Stimulated activated CD4-positive, alpha-beta T cell treated with anti-CD3 and anti-CD28 coated beads, Interleukin-4, amount 100 ng/mL, for 4 hours (primary cell): ENCODE measurements at places on chromosomes 11 and 22.

DNA sequence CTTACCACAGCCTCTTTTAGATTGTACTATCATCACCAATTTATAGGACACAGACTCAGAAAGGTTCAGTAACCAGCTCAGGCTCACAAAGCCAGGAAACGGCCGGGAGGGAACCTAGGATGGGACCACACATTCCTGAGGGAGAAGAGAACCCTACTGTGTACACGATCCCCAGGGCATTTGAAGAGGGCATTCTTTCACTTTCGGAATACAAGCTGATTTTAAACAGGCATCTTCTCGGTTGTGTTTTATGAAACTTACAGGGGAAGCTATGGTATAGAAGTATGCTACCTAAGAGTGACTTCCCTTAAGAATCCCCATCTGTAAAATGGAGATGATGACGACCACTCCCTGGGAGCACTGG lies 19.0 kb downstream of the SMCO4 start:
- no peak for DNase-seq

DNA sequence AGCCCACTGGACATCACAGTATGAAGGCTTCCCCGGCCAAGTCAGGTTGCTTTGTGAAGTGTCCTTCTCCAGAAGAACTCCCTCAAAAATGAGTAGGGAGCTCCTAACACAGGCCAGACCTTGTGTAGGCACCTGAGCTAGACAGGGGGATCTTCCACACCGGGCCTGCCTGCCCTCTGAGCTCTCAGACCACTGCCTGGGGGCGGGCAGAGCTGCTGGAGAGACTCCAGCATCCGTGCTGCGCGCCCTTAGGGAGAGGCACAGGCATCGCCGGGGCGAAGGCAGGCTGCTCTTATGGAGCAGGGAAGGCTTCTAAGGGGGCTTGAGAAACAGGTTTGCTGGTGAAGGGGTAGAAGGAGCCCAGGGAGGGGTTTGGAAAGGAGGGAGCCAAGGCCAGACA lies 4.4 kb downstream of the KCNJ5 start:
- no peak for DNase-seq

DNA sequence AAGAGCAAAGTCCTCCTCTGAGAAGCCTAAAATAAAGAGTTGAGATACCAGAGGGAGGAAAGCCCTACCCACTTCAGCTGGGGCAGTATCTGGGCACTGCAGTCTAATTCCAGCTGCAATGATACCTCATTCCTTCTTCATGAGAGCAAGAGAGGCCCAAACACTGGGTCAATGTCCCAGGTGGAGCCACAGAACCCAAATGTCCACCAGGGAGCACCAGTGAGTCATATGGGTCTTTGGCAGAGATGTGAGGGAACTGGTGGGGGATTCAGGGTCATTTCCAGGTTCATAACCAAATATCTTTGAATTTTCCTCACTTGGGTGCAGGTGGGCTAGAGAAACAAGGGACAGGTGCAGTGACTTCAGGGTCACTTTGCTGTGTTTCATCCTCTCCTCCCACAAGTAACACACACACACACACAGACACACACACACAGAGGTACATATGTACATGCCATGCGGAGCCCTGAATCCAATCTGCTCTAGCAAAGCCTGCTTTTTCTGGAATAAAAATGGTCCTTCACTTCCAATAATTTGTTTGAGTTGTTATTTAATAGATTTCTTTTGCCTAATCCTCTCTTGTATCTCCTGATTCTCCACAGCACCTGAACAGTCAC lies 585.4 kb downstream of the SOX6 start:
- DNase-seq = peak; percentile 5

DNA sequence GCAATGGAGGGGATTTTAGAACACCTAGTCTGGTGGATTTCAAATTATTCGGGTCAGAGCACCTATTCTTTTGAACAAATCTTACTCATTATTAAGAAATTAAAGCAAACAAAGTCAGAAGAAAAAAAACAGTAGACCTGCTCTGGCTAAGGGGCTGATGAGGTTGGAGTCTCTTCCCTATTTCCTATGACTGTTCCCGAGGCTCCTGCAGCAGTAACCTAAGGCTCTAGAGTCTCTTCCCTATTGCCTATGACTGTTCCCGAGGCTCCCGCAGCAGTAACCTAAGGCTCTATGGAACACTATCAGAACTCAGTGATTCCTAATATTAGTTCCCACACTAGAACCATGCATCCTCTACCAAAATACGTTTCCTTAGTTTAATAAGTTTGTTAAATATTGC lies 607.9 kb downstream of the NTM start:
- DNase-seq = no peak

GRCh38 chr22:25478528-25478927 lies 85.9 kb upstream of the GRK3 start:
- DNase-seq = no peak

GRCh38 chr11:554428-555226 lies 5.9 kb downstream of the LMNTD2 start:
- peak; percentile 77 for DNase-seq

DNA sequence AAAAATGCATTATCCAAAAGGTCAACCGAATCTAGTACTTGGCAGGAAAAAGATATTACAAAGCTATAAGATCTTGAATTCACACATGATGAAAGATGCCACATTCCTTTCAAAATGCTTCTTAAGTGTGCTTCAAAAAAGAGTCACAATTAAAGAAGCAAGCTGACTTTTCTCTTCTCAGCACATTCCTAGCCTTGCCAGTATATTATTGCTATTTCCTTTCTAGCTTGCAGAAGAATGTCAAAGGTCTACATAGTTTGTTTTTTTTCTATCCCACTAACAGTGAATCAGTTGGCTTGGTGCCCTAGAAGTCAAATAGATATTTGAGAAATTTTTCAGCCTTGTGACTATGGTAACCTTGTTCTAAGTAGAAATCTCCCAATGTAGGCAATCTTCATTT lies 56.8 kb downstream of the GUCY1A2 start:
- DNase-seq = no peak

- no peak for DNase-seq
These were observed 2.2 kb downstream of the POU2AF3 start for GRCh38 chr11:111300569-111300968.

DNA sequence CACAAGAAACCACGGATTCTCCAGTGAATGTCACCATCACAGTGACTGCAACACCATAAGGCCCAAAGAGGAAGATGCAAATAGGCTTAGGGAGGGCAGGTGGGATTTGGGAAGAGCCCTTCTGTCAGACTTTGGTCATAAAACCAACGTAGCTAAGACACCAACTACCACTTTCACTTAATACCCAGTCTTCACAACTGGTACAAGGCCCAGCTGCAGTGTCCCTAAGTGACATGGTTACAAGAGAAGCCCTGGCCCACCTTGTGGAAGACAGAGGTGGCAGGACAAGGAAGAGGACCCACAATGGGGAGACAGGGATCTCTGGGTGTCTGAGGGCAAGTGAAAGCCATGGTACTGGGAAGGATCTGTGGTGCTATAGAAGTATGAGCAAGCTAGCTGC lies 10.0 kb downstream of the VSIG10L2 start:
- no peak for DNase-seq

- DNase-seq = peak; percentile 53
These were observed 9.8 kb upstream of the FAM111B start for GRCh38 chr11:59097113-59097708.

GRCh38 chr11:116861539-116861938 lies 24.1 kb upstream of the APOA1 start:
- DNase-seq = no peak

GRCh38 chr22:38051900-38052862 lies 5.0 kb upstream of the PICK1 start:
- DNase-seq = peak; percentile 69

- no peak for DNase-seq
These were observed 53.9 kb downstream of the KCNQ1 start for GRCh38 chr11:2498750-2499149.

- DNase-seq = no peak
These were observed 363.6 kb downstream of the CTTN start for GRCh38 chr11:70761908-70762337.

DNA sequence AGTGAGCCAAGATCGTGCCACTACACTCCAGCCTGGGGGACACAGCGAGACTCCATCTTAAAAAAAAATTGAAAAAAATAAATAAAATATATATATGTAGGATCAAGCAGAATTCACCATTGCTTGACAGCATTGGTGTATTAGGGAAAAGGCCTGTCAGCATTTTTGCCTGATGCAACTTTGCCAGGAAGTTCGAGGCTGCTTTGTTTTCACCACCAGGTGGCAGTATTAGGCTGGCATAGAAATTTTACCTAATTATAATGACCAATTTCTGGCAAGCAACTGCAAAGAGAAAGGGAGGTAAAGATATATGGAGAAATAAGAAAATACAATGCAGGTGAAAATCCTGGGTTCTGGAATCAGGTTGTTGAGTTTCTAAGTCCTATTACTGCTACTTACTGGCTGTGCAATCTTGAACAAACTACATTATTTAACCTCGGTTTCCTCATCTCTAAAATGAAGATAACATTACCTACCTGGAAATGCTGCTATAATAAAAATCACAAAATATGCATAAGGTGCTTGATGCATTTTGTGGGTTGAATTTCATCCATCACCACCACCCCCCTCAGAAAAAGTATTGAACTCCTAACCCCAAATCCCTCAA lies 24.7 kb downstream of the LAYN start:
- DNase-seq = peak; percentile 48

GRCh38 chr11:19345519-19345847 lies 104.7 kb upstream of the E2F8 start:
- no peak for DNase-seq

DNA sequence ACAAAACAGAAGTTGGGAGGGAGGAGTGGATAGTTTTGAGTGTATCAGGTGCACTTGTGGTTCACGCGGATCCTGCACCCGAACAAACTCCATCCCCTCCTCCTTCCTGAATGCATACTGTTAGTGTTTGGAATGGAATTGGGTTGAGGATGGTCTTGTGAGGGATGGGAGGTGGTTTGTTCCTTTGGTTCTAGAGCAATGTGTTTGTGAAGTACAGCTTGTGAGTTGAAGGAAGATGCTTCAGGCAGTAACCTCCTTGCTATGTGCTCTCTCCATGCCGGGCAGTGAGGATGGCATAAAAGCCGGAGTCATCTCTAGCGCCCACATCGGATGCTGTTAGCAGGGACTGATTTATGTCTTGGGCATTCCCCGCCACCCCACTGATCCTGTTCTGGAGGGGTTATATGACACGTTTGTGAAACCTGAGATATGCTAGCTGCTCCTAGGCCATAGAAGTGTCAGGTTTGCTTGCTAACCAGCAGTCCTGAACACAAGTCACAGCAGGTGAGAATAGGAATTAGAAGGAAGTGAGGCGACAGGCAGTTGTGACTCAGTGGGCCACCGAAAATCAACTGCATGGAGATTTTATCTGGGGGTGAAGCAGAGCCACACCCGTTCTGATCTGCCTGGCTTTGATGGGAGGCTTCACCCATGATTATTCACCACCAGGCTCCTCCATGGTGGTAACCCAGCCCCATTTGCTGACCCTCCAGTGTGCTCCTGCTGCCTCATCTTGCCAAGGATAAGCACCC lies 2.2 kb downstream of the BCR start:
- DNase-seq = peak; percentile 51

- no peak for DNase-seq
These were observed 102.8 kb downstream of the EXT2 start for GRCh38 chr11:44198146-44198724.

GRCh38 chr22:37519268-37520195 lies at the start of gene CARD10:
TSS of gene CARD10 (minus strand) at chr22:37519415. CDS start at chr22:37519200, 215 bp downstream.
- DNase-seq = no peak

DNA sequence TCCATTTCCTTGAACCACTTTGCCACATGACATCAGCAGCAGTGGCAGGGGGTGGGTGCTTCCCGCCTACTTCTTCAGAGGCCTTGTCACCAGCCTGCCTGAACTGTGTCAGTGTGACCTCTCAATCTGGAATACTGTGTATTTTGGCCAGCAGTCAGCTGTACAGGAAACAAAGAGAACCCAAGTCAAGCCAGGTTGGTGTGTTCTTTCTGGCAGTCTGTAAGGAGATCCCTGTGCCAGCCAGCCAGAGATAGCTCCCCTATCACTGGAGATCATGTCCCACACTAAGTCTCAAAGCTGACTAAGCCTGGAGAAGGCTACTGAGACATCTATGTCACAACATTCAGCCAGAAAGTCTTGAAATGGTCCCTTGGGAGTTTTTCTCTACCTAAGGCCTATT lies 142.1 kb downstream of the TRPC6 start:
- no peak for DNase-seq

DNA sequence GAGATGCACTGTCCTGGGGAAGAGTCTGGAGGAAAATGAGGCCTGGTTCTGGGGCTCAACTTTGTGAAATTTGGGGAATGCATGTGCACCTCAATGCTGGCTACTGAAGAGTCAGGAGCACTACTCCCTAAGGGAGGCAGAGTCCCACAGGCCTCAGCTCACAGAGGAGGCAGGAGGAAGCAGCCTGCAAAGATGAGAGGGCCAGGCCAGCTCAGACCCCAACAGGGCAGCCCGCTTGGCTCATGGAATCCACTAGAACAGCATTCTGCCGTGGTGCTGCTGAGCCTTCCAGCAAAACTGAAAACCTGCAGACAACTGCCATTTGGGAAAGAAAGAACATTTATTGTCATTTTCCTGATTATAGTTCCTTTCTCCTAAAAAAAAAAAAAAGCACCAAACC lies 300.5 kb downstream of the CTTN start:
- no peak for DNase-seq

DNA sequence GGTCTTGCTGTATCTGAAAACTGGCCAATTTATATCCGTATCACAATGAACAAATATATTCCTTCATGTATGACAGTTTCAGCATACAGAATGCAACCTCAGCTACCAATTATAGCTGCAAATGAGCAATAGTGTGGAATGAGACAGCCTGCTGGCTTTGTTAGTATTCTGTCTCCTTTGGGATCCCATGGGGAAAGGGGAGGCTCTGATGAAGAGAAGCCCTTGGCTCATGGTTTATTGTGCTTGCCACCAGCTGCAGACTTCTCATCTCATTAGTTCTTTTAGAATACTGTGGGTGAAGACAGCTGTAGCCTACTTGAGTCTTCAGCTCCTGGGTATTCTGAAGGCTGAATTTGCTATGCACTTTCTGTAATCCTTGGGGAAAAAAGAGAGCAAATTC lies 42.4 kb downstream of the PITPNB start:
- DNase-seq = no peak

DNA sequence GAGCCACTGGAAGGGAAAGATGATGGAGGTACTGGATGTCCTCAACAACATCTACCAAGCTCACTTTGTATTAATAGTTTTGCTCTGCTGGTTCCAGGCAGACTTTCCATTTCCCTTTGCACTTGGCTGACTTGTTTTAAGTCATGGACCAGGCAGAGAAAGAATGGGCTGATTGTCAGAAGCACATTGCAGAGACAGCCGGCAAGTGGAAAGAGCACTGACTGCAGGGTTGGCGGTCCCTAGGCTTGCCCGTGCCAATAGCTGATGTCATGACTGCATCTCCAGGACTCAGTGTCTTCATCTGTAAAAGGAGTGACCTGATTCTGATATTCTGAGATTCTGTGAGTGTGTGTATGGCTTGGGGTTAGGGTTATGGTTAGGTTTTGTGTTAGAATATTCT lies 20.9 kb upstream of the NNMT start:
- DNase-seq = no peak
